ENCODE measurements at places on chromosomes 7 and 10.

DNA sequence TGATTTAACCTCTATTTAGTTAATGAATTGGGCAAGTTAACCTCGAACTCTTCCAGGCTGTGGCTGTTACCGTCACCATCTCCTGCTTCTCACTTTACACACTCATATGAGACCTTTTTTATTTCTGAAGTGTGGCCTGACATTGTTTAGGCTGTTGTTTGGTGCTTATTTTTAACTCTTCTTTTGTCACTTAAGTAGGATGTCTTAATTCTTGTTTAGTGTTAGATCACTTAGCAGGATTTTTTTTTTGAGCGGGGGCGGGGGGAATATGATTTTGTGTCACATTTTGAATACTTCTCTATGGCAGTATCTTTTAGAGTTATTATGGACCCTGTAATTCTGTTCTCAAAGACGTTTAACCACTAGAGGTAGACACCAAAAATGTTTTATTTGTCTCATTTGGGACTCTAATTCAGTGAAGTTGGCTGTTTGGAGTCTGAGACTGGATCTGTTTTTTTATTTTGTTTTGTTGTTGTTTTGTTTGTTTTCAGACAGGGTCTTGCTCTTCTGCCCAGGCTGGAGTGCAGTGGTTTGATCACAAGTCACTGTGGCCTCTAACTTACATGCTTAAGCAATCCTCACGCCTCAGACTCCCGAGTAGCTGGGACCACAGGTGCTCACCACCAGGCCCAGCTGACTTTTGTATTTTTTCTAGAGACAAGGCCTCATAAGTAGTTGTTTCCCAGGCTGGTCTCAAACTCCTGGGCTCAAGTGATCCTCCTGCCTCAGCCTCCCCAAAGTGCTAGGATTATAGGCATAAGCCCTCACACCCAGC lies 73.5 kb downstream of the CUX1 start:
- DNase-seq = no peak

GRCh38 chr10:81116990-81117389 lies 579.3 kb downstream of the SH2D4B start:
- DNase-seq = no peak

DNA sequence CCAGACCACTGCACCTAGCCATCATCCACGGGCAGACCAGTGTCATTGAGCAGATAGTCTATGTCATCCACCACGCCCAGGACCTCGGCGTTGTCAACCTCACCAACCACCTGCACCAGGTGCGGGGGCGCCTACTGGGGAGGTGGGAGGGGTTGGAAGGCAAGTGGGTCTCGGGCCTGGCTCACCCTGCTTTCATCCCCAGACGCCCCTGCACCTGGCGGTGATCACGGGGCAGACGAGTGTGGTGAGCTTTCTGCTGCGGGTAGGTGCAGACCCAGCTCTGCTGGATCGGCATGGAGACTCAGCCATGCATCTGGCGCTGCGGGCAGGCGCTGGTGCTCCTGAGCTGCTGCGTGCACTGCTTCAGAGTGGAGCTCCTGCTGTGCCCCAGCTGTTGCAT lies 4.6 kb downstream of the NFKB2 start:
- DNase-seq = no peak

GRCh38 chr7:81361769-81362312 lies 408.0 kb downstream of the HGF start:
- no peak for DNase-seq

- DNase-seq = no peak
Measured at GRCh38 chr10:80158126-80158525, 25.6 kb downstream of the PLAC9 start.

DNA sequence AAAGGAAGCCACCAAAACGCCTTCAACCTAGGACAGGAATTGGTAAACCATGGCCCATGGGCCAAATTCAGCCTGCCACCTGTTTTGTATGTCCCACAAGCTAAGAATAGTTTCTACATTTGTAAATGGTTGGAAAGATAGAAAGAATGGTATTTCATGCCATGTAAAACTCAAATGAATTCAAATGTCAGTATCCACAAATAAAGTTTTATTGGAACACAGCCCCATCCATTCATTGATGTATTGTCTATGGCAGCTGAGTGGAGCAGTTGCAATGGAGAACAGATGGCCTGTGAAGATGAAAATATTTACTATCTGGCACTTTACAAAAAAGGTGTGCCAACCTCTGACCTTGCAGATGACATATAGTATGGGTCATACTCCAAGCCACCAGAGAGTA lies 236.9 kb downstream of the CREB5 start:
- DNase-seq = no peak

DNA sequence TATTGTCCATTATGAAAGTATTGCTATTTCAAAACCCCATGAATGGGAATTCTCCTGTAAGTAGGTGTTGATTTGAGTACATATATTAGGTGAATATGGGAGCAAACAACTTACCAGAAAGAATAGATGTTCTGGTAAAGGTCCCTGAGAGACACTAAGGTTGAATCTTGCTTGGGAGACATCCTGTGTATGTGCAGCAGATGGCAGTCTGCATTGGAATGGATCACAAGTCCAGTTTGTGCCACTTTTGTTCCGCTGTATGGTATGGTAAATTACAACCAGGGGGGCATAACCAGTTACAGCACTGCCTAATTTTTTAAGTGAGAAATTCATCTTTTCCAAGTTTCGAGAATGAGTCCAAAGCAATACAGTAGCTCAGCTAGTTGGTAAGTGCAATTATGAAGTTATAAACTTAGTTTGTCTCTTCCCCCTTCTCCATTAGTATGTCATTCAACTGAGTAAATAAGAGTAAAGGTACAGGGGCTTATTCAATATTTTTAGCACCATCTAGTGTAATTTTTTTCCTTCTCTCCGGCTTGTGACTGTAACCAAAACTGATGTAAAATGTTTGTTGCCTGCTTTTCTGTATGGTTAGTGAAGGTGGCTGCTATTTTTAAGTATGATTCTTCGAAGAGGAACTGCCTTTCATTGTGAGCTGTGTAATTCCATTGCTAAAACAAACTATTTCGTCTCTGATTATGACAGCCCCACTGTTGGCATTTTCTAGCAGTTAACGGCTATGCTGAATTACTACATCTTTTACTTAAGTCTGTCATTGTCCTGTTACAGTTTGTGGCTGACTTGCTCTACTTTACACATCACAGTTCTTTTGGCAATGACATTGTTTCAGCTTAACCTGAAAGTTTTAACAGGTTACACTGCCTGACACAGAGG lies 2.8 kb downstream of the MCU start:
- no peak for DNase-seq

DNA sequence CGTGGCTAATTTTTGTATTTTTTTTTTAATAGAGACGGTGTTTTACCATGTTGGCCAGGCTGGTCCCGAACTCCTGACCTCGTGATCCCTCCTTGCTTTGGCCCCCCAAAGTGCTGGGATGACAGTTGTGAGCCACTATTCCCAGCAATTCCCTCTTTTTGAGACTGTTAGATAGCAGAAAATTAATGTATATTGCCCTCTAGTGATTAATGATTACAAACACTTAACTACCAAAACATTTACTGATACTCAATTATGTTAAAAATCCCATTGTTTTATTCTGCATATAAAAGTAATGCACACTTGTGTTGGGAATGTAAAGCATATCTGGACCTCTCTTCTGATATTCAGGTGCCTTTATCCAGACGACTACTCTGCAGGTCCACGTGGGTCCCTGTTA lies 41.2 kb upstream of the COBL start:
- DNase-seq = no peak

DNA sequence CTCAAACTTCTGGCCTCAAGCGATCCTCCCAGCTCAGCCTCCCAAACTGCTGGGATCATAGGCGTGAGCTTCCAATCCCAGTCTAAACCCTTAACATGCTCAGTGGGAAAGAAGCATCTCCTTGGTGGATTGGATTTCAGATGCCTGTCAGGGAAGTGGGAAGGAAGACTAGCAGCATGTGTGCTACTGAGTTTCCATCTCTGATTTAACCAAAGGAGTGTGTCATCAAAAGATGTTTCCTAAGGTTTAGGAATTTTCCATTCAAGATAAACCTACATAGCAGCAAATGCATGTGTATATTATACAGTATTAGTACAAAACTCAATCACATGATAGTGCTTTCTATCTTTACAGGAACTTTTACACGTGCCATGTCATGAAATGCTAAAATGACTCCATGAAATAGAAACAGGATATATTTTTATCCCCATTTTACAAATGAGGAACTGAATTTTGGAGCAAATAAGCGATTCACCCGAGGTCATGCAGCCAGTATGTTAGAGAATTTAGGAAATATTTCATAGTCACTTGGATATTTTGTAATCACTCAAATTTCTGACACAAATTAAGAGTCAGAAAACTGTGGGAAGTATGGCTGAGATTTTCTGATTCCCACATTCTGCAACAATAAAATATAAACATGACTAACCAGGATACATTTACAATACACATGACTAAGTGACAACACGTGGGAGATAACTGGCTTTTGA lies 11.4 kb upstream of the TMEM26 start:
- DNase-seq = no peak

DNA sequence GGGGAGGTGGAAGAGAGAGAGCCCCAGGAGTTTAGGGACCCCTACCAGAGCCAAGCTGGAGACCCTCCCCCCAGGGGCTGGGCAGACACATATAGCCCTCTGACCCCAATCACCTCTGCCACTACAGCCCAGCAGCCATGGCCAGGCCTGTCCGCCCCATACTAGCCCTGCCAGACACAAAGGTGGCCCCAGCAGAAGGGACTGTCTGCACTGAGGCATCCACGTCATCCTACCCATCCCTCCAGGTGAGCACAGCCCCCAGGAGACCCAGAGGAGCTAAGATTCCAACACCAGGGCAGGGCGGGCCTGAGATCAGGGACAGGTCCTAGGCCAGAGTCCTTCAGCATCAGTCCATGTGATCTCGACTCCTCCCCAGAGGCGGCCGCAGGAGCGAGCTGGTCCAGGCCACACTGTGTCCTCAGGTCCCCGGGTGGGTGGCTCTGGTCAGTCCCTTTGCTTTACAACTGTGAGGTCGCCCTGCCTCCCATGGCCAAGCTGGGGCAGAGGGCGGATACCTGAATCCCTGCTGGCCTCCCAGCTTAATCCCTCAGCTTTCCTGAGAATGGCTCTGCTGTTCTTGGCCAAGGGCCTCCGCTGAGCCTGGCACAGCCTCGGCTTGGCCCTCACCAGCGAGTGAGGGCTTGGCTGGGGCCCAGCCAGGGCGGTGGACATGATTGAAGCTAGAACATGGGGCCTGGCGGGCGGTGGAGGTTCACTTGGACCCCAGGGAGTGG lies 14.3 kb upstream of the ELN start:
- no peak for DNase-seq

DNA sequence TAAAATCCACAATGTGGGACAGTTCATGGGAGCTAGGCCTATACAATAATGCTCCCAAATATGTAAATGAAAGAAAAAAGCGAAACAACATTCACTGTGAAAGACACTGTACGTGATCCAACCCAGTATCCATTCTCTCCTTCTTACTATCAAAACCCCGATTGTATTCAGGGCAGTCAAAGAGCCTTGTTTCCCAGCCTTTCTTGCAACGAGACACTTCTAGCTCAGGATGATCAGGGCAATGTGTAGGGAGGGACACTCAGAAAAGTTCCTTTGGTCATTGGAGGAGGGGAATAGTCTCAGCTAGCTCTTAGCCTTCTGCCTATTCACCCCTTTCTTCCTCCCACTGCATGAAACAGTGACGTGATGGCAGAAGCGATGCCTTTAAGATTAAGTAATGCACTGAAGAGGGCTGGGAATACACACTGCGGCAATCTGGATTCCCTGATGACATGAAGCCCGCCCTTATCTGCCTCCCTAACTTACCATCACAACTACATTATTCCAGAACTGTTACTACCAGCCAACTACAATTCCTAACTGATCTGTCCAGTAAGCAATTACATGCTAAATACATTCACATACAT lies 27.3 kb downstream of the UBE2H start:
- no peak for DNase-seq

DNA sequence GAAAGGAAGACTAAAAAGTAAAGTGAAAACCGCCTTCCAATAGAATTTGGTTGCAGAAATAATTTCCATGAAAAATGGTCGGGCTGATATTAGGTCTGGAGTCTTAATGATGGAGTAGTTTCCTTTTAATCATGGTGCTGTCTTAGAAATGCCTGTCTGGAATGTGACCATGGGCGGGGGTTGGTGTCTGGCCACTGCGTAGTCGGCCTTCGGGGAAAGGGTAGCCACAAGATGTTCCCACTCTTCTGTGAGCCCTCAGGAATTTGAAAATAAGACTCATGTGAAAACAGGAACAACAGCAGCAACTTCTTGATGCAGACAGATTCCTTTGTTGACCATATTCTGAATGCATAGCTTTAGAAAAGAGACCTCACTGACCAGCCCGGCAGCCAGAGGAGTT lies 176.8 kb downstream of the KIAA1217 start:
- no peak for DNase-seq

DNA sequence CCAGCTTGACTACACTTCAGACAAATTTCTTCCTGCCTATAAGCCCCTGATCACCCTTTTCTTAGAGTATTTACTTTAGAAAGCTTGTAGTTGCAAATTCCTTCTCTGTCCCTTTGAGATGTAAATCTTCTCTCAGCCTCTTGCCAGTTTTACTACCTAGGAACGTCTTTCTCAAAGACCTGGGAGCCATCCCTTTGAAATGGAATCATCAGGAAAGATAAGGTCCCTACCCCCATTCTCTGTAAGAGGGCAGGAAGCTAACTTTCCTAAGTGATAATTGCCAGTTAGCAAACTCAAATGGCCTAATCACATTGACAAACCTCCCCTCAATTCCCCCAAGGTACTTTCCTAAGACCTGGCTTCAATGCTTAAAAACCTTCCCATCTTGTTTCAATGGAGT lies 304.5 kb downstream of the MDFIC start:
- DNase-seq = no peak

DNA sequence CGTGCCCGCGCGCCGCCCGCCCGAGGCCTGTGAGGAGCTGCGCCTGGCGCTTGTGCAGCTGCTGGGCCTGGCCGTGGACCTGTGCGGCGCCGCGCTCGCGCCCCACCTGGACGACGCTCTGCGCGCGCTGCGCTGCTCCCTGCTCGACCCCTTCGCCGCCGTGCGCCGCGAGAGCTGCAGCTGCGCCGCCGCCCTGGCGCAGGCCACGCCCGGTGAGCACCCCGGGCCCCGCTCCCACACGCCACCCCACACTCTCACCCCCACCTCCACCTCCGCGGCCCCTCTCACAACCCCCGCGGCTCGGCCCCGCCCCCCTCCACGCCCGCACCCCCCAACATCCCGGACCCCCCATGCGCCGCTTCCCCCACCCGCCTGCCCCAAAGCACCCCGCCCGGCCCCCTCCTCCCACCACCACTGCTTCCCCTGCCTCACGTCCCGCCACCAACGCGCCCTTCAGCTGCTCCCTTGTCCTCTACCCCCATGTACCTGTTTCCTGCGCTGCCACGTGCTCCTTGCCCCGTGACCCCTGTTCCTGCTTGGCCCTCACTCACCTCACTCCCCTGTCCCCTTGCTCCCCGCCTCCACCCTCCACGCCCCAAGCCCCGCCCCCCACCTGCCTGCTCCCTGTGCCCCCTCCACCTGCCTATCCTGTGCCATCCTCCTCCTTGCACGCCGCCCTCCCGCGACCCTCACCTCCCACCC lies at the start of gene PRKAR1B:
PRKAR1B (minus strand) TSS at position 178 of the 702 bp plus-strand sequence. CDS start 15,776 bp downstream, outside the sequence.
- DNase-seq = no peak

- DNase-seq = no peak
Measured at GRCh38 chr10:118753331-118754228, 1.2 kb downstream of the CACUL1 start.

- no peak for DNase-seq
Measured at GRCh38 chr10:9437131-9437530, 1382.6 kb downstream of the GATA3 start.

Measured in brain pericyte (primary cell).